ENCODE measurements at places on chromosomes 2 and 18. TPM values are rescaled to one million over a fixed set of nuclear protein-coding genes. Genes with fewer than 3 reads are reported as not detected.
A peak's percentile ranks its signal among the peaks of the same experiment; 100 is the strongest.

ZSWIM2 gene
- total RNA-seq: not detected

DNA sequence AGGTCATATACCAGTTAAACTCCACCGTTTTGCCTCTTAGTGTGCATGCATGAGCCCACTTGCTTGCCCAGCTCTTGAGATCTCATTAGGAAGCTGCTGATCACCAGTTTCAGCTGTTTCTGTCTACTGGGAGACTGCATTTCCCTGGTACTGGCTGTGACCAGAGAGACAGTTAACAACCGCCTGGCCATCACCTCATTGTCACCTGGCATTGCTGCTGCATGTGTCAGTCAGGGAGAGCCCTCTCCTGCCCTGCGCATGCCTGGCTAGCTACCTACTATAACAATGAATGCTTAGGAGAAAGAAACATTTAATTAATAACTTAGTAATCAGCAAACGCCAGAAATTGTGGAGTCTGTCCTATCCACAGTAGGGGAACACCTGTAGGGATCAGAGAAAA is 265.8 kb upstream of the CYRIA start:
- no peak for DNase-seq

DNA sequence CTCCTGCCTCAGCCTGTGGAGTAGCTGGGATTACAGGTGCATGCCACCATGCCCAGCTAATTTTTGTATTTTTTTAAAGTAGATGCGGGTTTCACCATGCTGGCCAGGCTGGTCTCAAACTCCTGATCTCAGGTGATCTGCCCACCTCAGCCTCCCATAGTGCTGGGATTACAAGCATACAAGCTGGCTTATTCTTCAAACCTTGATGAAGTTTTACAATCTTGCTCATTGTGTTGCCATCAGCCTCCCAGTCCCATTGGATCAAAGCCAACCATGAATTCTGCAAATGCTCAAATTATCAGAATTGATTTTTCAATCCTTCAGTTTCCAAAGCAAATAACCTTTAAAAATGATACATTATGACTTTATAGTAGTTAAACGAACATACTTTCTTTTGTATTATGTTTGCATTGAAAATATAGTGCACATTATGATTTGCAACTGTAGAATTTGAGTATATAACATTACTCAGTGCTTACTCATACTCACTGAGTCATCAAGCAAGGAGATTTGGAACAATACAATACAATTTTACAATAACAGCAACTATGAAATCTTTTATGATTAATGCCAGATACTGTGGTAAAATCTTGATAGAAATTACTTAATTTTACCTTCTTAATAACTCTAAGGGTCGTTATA is 1491.9 kb upstream of the CELF4 start:
- DNase-seq: no peak

GRCh38 chr18:47893939-47894699 is 36.3 kb downstream of the SMAD2 start:
- DNase-seq: no peak

DNA sequence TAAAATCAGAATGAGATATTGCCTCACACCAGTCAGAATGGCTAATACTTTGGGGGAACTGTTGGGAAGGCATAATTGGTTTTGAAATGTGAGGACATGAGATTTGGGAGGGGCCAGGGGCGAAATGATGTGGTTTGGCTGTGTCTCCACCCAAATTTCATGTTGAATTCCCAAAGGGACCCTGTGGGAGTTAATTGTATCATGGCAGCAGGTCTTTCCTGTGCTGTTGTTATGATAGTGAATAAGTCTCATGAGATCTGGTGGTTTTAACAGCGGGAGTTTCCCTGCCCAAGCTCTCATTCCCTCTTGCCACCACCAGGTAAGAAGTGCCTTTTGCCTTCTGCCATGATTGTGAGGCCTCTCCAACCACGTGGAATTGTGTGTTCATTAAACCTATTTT is 59.6 kb downstream of the CSRNP3 start:
- DNase-seq: no peak

- no peak for DNase-seq
Measured at GRCh38 chr2:227052879-227053278, 111.1 kb downstream of the COL4A4 start.

DNA sequence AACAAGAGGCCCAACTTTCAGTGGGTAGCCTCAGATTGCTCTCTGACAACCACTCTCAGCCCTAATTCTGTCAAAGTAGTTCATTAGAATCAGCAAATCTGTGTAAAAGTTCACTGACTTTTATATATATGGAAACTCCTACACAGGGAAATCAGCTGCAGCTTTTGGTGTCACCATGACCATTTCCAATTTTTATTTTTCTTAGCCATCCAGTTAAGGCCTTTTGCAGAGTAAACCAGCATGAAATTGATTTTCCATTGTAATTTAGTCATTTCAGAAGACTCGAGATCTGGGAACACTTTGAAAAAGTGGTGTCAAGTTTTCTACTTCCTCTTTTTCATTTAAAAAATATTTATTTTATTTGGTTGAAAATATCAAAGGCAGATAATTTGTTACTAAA is 263.2 kb downstream of the TMEM182 start:
- DNase-seq: no peak

DNA sequence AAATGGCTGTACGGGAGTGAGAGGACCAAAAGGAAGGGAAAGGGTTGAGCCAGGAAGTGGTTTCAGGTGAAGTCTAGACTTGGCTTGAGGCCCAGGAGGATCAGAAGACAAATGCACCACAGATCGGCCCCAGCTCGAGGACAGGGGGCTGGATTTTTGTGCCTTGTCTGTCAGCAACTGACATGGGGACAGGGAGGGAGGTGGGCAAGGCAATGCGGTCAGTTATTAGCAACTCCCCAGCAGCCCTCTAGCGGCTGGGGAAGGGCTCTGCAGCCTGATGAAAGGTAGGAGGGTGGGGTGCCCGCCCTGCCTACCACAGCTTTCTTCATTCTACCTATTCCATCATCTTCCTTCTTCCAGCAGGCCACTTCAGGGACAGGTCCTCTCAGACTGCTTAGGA is 50.0 kb downstream of the CPO start:
- DNase-seq: peak; percentile 14

- DNase-seq: no peak
Measured at GRCh38 chr2:174667250-174667860, 69.8 kb upstream of the WIPF1 start.

- DNase-seq: no peak
Measured at GRCh38 chr2:159065313-159065712, 96.9 kb downstream of the TANC1 start.

DNA sequence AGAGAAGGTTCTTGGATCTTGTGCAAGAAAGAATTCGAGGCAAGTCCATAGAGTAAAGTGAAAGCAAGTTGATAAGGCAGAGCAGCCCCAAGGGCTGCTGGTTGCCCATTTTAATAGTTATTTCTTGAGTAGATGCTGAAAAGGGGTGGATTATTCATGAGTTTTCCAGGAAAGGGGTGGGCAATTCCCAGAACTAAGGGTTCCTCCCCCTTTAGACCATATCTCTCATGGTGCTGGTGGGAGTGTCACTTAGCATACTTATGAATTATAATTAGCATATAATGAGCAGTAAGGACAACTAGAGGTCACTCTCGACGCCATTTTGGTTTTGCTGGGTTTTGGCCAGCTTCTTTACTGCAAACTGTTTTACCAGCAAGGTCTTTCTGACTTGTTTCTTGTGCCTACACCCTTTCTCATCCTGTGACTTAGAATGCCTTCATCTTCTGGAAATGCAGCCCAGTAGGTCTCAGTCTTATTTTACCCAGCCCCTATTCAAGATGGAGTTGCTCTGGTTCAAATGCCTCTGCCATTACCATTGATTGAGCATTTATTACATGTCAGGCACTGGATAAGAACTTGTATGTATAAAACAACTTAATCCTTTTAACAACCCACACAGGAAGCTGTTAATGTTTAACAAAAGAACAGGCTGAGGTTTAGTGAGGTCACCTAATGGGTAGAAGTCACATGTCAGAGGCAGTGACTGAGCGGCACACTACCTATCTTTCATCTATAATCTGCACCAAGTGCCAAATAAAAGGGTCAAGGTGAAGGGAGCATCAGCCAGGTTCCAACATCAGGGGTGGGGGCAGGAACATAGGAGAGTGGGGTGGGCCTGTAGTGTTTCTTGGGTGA is 250.9 kb downstream of the ICOS start:
- no peak for DNase-seq

GRCh38 chr2:144606466-144607095 is 86.7 kb upstream of the ZEB2 start:
- no peak for DNase-seq

Data from transverse colon (tissue), 4 donors.